Left colon (tissue), 2 donors: ENCODE measurements at places on chromosomes 4 and X. TPM values are rescaled to one million over a fixed set of nuclear protein-coding genes. Genes with fewer than 3 reads are reported as not detected.

Gene RAB40AL
- total RNA-seq: 1.0 TPM

Gene XPNPEP2
- 11.9 TPM for total RNA-seq

Gene GAGE12J
- not detected for total RNA-seq

Gene NLGN3
- 0.67 TPM for total RNA-seq

Gene PNMA5
- total RNA-seq: not detected

Gene ARL9
- 0.15 TPM for total RNA-seq

Gene CXCL10
- 3.2 TPM for total RNA-seq

Gene PALLD
- 138 TPM for total RNA-seq

Gene RAB40A
- total RNA-seq: not detected

Gene GSX2
- not detected for total RNA-seq

Gene DTHD1
- total RNA-seq: 0.18 TPM

Gene BANK1
- total RNA-seq: 1.2 TPM

Gene CYTL1
- 0.52 TPM for total RNA-seq

Gene BRS3
- total RNA-seq: not detected

Gene CXCL13
- 0.24 TPM for total RNA-seq

Gene COX7B2
- not detected for total RNA-seq

Gene TAB3
- total RNA-seq: 21.8 TPM

Gene RASGEF1B
- total RNA-seq: 13.5 TPM

Gene STAP1
- total RNA-seq: 0.84 TPM

Gene GASK1B
- total RNA-seq: 7.8 TPM

Gene WDFY3
- total RNA-seq: 52.1 TPM

Gene PDHA1
- total RNA-seq: 385 TPM

Gene SLC25A31
- not detected for total RNA-seq

Gene RNF128
- 43.0 TPM for total RNA-seq

Gene SMS
- total RNA-seq: 56.3 TPM

Gene ITIH6
- not detected for total RNA-seq

Gene LINC00632
- 32.1 TPM for total RNA-seq

Gene C4orf46
- 2.8 TPM for total RNA-seq

Gene GPAT3
- total RNA-seq: 51.5 TPM

Gene PABPC4L
- total RNA-seq: 0.39 TPM

Gene EDA
- total RNA-seq: 2.3 TPM

Gene RAP1GDS1
- total RNA-seq: 32.7 TPM

Gene GAGE12E
- not detected for total RNA-seq

Gene GDPD2
- 23.5 TPM for total RNA-seq

Gene NAA11
- not detected for total RNA-seq

Gene NLGN4X
- 1.8 TPM for total RNA-seq

Gene GAB1
- 71.1 TPM for total RNA-seq

Gene AKAP4
- total RNA-seq: not detected

Gene ARHGAP6
- 1.4 TPM for total RNA-seq

Gene CT47B1
- not detected for total RNA-seq

Gene CT45A1
- not detected for total RNA-seq

Gene EDA2R
- total RNA-seq: 1.7 TPM

Gene HSFX2
- total RNA-seq: not detected
